CD14-positive monocyte (primary cell): ENCODE measurements at places on chromosomes 11 and 22.
A peak's percentile ranks its signal among the peaks of the same experiment; 100 is the strongest.

DNA sequence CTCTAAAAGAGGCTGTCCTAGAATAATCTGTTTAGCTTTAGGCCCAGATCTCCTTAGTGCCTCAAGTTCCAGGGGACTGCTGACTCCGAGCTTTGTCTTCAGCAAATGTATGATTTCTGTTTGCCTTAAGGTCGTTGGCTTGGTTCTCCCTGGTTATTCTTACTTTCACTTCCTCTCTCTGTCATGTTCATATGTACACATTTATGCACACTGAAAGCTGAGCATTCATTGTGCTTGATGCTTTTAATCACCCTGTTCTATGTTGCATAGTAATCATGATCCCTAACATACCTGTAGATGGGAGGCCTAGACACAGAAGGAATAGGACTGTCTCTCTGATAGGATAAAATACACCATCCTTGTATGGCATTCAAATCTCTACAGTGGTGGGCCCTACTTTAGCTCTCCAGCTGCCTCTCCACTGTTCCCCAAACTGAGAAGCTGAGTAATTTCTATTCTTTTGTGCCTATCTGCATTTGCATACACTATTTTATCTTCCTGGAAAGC lies 7.2 kb downstream of the PPFIBP2 start:
- no peaks in the 10 kb centered on the region for H3K36me3 ChIP-seq
- peaks cover 71% of the 10 kb centered on the region for H3K4me1 ChIP-seq
- H3K27me3 ChIP-seq = no peaks in the 10 kb centered on the region
- H3K27ac ChIP-seq = peak overlapping the region; percentile 83
- DNase-seq = peak; percentile 60

GRCh38 chr11:132184079-132184478 lies 813.7 kb downstream of the NTM start:
- no peaks in the 10 kb centered on the region for H3K36me3 ChIP-seq
- H3K4me1 ChIP-seq = no peaks in the 10 kb centered on the region
- no peak overlapping the region for H3K27ac ChIP-seq
- no peak for DNase-seq
- no peaks in the 10 kb centered on the region for H3K27me3 ChIP-seq
- H3K4me3 ChIP-seq = no peak overlapping the region

DNA sequence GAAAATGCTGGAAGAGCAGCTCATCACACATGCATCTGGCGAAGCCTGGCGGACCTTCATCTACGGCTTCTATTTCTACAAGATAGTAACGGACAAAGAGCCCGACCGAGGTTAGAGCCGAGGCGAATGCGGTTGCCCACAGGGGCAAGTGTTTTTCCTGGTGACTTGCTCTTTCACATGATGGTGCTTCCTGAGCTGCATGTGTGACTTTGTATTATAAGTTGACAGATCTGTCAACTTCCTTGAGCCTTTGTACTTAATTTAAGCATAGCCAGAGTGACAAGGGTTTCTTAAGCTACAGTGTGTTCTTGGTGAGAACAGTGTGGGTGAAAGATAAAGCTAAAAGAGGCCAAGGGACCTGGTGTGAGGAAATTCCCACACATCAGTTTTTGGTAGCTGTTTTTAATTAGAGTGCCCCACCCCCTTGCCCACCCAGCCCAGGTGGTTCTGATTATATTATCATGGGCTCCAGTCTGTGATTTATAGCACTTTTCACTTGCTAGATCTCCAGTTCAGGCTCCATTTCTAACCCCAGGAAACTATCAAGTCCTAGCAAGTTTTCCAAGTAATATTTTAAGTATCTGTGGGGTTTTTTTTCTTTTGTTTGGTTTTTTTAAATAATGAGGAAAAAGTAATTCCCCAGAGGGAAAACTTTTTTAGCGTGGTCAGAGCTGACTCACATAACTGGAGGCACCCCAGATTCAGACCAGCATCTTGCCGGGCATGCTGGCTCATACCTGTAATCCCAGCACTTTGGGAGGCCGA lies 68.0 kb upstream of the YWHAH start:
- H3K36me3 ChIP-seq = peaks cover 33% of the 10 kb centered on the region
- no peak overlapping the region for H3K4me3 ChIP-seq

DNA sequence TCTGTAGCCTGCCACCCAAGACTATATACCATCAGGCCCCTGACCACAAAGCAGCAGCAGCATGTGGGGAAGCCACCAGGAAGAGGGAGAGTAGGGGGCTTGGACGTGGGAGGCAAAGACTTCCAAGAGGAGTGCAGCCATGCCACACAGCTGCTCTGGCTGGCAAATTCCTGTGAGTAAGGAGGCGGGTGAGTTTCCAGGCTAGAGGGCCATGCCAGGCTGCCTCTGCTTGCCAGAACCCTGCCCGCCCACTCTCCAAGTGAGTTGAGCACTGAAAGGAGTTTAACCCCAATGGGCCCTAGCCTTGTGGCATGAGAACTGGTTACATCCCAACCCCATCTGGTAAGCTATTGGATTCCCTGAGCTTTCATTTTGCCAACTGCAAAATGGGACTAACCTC lies 4.7 kb upstream of the DGAT2 start:
- H3K36me3 ChIP-seq = no peaks in the 10 kb centered on the region
- DNase-seq = no peak
- peaks cover 70% of the 10 kb centered on the region for H3K4me1 ChIP-seq
- H3K4me3 ChIP-seq = no peak overlapping the region
- no peak overlapping the region for H3K27ac ChIP-seq

- DNase-seq = no peak
- no peaks in the 10 kb centered on the region for H3K36me3 ChIP-seq
These were observed 192.4 kb upstream of the API5 start for GRCh38 chr11:43119275-43119970.

DNA sequence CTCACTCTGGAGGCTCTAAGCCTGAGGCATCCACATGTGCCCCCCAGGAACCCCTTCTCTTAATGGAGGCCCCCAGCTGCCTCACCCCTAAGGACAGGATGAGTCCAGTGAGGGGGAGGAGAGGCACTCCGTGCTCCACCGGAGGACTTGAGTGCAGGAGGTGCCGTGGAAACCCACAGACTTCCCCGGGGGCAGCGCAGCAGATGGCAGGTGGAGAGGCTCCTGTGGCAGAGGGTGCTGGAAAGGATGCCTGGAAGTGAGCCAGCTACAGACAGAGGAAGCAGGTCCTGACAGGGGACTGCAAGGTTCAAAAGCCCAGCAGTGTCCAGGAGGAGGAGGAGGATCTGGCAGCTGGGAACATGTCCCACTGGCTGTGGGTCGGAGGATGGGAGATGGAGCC lies 1384.0 kb downstream of the TBC1D22A start:
- H3K4me3 ChIP-seq = no peak overlapping the region
- H3K27me3 ChIP-seq = no peaks in the 10 kb centered on the region
- H3K27ac ChIP-seq = no peak overlapping the region
- no peaks in the 10 kb centered on the region for H3K4me1 ChIP-seq
- no peak for DNase-seq

DNA sequence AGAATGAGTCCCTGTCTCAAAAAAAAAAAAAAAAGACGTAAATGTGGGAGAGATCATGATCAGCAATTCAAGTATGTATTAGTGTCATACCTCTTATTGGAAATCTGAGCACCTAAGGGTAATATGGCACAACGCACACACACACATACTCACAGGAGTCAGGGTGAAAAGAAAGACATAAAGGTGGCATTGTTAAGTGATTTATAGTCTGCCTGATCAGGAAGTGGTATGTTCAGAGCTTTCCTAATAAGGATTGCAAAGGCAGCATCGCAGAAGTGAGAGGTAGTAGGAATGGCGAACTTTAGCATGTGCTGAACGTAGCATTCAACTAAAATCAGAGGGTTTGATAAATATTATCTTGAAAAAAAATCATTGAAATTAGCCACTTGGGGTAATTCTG lies 854.3 kb downstream of the METTL15 start:
- H3K4me1 ChIP-seq = no peaks in the 10 kb centered on the region
- H3K36me3 ChIP-seq = no peaks in the 10 kb centered on the region
- H3K27ac ChIP-seq = no peak overlapping the region
- no peak for DNase-seq

GRCh38 chr11:86919557-86920210 lies 35.5 kb downstream of the FZD4 start:
- H3K4me1 ChIP-seq = no peaks in the 10 kb centered on the region
- H3K36me3 ChIP-seq = no peaks in the 10 kb centered on the region
- no peak overlapping the region for H3K27ac ChIP-seq
- H3K27me3 ChIP-seq = no peaks in the 10 kb centered on the region

GRCh38 chr11:113151521-113151920 lies 162.9 kb upstream of the TTC12 start:
- DNase-seq = no peak
- no peak overlapping the region for H3K27ac ChIP-seq

- no peaks in the 10 kb centered on the region for H3K27me3 ChIP-seq
- H3K4me3 ChIP-seq = no peak overlapping the region
- H3K27ac ChIP-seq = no peak overlapping the region
- H3K36me3 ChIP-seq = no peaks in the 10 kb centered on the region
These were observed 86.6 kb downstream of the TSPAN18 start for GRCh38 chr11:44813401-44813800.

DNA sequence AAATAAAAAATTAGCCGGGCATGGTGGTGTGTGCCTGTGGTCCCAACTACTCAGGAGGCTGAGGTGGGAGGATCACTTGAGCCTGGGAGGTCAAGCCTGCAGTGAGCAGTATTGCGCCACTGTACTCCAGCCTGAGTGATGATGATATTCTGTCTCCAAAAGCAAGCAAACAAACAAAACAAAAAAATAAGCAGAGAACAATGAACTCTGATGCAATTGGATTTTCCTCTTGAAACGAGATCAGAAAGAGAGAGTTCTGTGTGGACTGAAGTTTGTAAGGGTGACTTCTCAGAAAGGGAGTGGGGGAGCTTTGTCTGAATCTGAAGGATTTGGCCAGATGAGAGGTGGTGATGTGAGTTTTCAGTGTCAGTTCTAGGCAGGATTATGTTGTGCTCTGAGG lies 6.0 kb upstream of the TMEM123 start:
- no peak overlapping the region for H3K4me3 ChIP-seq
- no peak overlapping the region for H3K27ac ChIP-seq
- no peaks in the 10 kb centered on the region for H3K36me3 ChIP-seq
- peaks cover 24% of the 10 kb centered on the region for H3K4me1 ChIP-seq
- H3K27me3 ChIP-seq = no peaks in the 10 kb centered on the region

DNA sequence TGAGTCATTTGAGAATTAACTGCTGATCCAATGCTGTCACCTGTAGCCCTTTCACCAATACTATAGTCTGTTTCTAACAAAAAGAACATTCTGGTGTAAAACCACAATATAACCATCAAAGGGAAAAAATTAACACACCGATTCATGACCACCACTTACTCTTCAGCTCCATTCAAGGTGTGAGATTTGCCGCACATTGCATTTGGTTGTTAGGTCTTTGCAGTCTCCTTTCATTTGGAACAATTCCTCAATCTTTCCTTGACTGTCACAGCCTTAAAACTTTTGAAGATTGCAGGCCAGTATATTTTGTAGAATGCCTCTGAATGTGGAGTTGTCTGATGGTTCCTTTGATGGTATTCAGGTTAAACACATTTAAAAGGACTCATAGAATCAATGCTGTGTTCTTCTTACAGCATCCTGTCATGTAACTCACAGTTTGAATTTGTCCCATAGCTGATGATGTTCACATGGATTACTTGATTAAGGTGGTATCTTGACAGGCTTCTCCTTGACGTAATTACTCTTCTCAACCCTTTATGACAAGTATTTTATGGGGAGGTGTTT lies 63.6 kb downstream of the TNRC6B start:
- no peak for DNase-seq
- peaks cover 18% of the 10 kb centered on the region for H3K36me3 ChIP-seq
- no peak overlapping the region for H3K4me3 ChIP-seq
- no peak overlapping the region for H3K27ac ChIP-seq
- no peaks in the 10 kb centered on the region for H3K27me3 ChIP-seq

GRCh38 chr11:62918531-62918930 lies 2.6 kb downstream of the CHRM1 start:
- no peak overlapping the region for H3K27ac ChIP-seq
- DNase-seq = no peak
- H3K4me1 ChIP-seq = peaks cover 1% of the 10 kb centered on the region
- no peaks in the 10 kb centered on the region for H3K36me3 ChIP-seq
- peaks cover 19% of the 10 kb centered on the region for H3K27me3 ChIP-seq

GRCh38 chr11:57458060-57458409 lies 2.3 kb upstream of the RTN4RL2 start:
- no peak overlapping the region for H3K27ac ChIP-seq
- peaks cover 25% of the 10 kb centered on the region for H3K27me3 ChIP-seq
- H3K36me3 ChIP-seq = no peaks in the 10 kb centered on the region

- no peaks in the 10 kb centered on the region for H3K27me3 ChIP-seq
- no peak overlapping the region for H3K4me3 ChIP-seq
- no peak for DNase-seq
- no peaks in the 10 kb centered on the region for H3K4me1 ChIP-seq
These were observed 15.7 kb downstream of the LRP4 start for GRCh38 chr11:46902694-46903093.

GRCh38 chr11:93340223-93340622 lies 9.7 kb downstream of the DEUP1 start:
- H3K27me3 ChIP-seq = no peaks in the 10 kb centered on the region
- H3K4me3 ChIP-seq = no peak overlapping the region
- H3K36me3 ChIP-seq = no peaks in the 10 kb centered on the region
- no peak overlapping the region for H3K27ac ChIP-seq
- no peak for DNase-seq

DNA sequence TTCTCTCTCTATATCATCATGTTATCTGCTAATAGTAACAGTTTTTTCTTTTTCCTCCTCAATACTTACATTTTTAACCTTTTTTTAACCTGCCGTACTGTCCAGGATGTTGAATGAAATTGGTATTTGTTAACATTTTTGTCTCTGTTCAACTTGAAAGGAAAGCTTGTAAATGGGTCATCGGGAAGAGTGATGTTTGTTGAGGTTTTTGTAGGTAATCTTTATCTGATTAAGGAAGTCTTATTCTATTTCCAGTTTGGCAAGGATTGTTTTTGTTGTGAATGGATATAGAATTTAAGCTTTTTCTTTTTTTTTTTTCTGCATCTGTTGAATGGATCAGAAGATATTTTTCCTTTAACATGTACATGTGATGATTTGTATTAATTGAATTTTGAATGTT lies 8.1 kb upstream of the NNMT start:
- H3K27me3 ChIP-seq = no peaks in the 10 kb centered on the region
- no peaks in the 10 kb centered on the region for H3K4me1 ChIP-seq
- H3K36me3 ChIP-seq = no peaks in the 10 kb centered on the region
- DNase-seq = no peak
- no peak overlapping the region for H3K4me3 ChIP-seq

DNA sequence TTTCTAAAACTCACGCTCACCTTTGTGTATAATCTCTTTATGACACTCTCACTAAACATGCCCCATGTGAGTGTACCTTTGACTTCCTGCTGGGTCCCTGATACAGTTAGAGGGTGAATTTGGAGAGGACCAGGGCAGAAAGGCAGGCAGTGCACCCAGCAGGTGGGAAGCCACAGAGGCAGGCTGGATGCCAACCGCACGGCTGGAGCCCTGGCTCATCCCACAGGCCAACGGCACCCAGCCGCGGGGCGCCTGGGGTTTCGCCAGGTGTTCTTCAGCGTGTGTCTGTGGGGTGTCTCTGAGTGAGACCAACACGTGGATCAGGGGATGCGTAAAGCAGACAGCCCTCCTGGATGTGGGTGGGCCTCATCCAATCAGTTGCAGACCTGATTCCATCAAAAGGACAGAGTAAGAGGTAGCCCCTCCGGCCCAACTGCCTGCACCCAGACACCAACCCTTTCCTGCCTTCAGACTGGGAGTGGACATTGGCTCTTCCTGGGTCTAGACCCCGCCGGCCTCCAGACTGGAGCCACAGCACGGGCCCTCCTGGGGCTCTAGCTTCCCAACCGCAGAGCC lies 51.6 kb downstream of the DHCR7 start:
- H3K27ac ChIP-seq = no peak overlapping the region
- H3K36me3 ChIP-seq = no peaks in the 10 kb centered on the region
- no peaks in the 10 kb centered on the region for H3K4me1 ChIP-seq
- no peak for DNase-seq
- H3K27me3 ChIP-seq = no peaks in the 10 kb centered on the region

GRCh38 chr11:83092488-83093384 lies 21.0 kb upstream of the RAB30 start:
- DNase-seq = no peak
- no peaks in the 10 kb centered on the region for H3K27me3 ChIP-seq
- no peaks in the 10 kb centered on the region for H3K4me1 ChIP-seq
- H3K4me3 ChIP-seq = no peak overlapping the region
- H3K36me3 ChIP-seq = no peaks in the 10 kb centered on the region
- H3K27ac ChIP-seq = no peak overlapping the region
